SK-N-DZ (cell line): ENCODE measurements at places on chromosomes 11 and 22.

- DNase-seq: no peak
Measured at GRCh38 chr11:128200467-128200866, 386.9 kb downstream of the ETS1 start.

DNA sequence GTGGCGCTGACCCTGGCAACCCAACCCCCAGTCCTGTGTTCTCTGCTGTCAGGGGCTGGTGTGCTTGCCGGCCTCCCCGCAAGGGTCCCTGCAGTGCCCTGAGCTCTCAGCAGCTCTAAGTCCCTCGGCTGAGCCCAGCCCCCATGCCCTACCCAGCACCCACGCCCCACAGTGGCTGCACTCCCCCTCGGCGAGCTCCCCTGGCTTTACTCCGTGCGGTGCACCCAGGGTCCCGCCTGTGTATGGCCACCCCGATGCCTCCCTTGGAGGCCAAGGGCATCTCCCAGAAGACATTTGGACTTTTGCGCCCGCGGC lies 72.5 kb upstream of the SHISAL1 start:
- no peak for DNase-seq

GRCh38 chr11:134728186-134728585 lies 316.1 kb upstream of the B3GAT1 start:
- no peak for DNase-seq

- no peak for DNase-seq
Measured at GRCh38 chr11:67465189-67465510, 3.9 kb downstream of the TMEM134 start.

GRCh38 chr11:21883354-21883753 lies 309.5 kb upstream of the ANO5 start:
- no peak for DNase-seq

- DNase-seq: no peak
Measured at GRCh38 chr22:49037701-49038245, 789.9 kb downstream of the BRD1 start.
